ENCODE measurements at places on chromosomes 2 and 18.

GRCh38 chr2:25743132-25743830 is 69.9 kb upstream of the DTNB start:
- DNase-seq, result no peak

DNA sequence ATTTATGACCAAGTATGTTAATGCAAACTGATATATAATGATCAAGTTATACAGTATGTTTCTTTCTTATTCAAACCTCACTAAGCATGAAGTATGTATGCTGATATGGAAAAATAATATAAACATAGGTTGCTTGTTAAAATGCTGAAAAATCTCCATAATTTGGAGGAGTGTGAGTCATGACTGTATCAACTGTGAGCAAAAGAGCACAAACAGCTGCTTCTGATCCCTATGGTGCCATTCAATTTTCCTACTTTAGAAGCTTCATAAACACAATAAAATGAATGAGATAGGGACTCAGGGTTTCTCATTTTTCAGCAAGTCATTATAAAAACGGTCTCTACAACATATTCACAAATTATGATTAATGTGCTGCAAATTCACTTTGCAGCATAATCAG is 129.9 kb upstream of the TFPI start:
- DNase-seq, result no peak

DNA sequence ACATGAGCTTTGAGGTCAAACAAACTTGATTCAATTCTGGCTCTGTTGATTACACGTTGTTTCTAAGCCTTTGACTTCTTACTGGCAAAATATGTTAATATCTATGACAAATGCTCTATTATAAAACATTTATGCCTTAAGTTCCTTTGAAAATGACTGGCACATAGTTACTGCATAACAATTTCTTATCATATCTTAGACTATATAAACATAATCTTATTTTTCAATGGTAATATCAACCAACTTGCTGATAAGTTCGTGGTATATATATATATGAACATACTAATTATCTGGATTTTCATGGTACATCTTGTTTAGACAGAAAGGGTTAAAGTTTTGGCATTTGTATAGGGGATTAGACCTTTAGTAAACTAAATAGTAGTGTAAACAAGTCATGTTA is 645.6 kb upstream of the ZNF804A start:
- no peak for DNase-seq

DNA sequence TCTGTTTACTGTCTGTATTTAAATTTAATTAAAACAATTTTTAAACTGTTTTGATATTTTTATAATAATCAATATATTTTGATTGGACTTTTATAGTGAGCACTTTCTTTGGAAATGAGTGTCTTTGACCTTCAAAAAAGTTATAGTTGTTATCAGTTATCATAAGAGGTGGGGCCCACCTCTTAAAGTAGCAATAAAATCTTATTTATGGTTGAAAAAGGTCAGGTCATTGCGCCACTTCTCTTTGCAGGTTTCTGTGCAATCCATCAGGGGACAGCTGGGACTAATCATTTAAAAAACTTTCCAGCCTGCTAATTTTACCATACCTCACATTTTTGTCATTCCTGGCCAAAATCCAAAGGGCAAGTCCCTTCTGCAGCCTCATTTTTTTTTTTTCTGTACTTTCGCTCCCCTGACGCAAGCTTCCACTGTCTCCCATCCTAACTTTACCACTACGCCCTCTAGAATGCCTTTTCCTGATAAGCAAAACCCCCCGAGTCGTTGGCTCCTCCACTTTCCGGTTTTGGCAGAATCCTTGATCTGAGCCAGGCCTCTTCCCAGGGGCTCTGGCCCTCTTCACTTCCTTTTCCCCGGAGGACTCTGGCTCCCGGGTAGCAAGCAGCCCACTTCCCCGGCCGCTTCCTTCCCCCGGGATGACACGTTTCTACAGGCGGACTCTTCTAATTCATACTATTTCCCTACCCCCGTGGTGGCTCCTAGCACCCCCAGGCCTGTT is 1.1 kb upstream of the SEH1L start:
- peak; percentile 97 for DNase-seq

DNA sequence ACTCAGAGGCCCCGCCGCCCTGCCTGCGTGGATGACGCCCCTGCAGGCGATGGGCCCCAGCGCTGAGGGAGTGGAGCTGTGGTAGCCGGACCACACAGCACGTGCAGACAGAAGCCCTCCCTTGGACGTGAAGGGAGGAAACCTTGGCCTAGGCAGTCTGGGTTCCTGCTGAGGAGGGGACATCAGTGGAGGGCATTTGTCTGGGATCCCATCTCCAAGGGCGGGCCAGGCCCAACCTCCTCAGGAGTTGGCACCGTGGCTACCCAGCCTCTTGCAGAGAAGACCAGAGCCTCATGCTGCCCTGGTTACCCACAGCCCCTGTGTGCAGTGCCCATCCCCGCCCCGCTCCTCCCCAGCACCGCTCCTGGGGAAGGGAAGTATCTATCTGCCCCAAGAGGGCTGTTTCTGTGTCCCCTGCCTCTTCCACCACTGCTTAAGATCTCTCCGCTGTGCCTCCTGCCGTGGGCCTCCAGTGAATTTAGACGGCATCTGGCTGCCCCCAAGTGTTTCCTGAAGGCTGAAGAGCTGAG is 241.8 kb downstream of the KLHL29 start:
- no peak for DNase-seq

GRCh38 chr2:56132138-56132537 is 51.7 kb upstream of the CCDC85A start:
- DNase-seq, result peak; percentile 22

DNA sequence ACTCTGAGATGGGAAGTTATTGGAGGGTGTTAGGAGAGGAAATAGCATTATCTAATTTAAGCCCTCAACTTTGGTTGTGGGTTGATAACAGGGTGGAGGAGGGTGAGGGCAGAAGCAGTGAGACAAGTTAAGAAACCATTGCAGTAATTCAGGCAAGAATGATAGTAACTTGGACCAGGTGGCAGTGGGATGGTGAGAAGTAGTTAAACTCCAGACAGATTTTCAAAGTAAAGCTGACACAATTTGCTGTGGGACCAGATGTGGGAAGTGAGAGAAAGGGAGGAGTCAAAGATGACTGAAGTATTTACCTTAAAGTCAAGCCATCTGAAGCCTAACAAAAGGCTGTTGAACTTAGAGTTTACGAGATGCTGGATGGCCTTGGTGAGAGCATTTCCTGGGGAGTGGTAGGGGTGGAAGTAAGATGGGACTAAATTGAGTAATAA is 163.2 kb upstream of the KLF7 start:
- no peak for DNase-seq

DNA sequence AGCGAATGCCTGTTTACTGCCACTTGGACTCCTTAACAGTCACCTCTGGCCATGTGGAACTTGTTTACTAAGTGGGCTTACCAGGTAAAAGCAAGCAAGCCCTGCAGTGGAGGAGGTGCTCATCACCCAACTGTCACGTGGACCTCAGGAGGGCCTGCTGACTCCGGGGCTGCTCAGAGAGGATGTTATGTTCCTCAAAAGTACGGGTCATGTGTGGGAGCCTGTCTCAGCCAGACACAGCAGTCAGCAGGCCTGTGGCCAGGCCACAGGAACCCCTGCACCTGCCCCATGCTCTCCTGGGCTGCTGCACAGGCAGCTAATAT is 36.2 kb downstream of the AMER3 start:
- no peak for DNase-seq

GRCh38 chr2:8525582-8526402 is 156.1 kb upstream of the ID2 start:
- DNase-seq, result no peak

DNA sequence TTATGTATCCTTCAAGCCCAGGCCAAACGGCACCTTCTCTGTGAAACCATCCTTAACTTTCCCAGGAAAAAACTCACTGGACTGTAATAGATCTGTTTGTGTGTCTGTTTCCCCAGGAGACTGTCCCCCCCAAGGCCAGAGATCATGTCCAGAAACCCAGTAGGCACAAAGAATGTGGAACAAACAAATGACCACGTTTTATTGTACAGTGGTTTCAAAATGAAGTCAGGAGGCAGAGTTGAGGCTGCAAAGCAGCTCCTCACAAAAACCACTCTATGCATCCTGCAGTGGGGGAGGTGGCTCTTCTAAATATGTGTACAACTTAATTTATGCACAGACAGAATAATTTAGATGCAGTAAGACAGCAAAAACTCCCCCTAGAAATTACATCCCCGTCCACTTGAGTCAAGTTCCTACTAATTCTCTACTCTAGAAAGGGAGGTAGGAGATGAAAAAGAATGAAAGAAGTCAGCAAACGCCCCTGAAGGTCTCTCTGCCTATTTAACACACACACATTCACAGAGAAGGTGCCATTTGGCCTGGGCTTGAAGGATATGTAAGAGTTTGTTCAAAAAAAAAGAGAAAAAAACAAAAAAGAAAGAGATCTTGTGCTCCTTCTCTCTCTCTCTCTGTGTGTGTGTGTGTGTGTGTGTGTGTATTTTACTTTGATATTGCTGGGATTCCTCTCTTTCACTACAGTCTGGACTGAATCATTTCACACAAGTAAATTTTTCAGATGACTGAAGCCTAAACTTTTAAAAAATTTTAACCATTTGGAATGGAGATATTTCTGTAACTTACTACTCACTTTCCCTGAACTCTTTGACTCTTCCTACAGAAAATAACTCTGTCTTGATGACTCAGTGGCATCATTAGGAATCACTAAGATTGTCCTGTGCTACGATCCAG is 19.5 kb downstream of the BCL2 start:
- no peak for DNase-seq

- no peak for DNase-seq
Measured at GRCh38 chr2:119440501-119440870, 8.8 kb downstream of the TMEM37 start.

GRCh38 chr18:24613896-24614640 is 153.6 kb downstream of the HRH4 start:
- DNase-seq, result no peak

GRCh38 chr18:23143016-23143814 is 7.9 kb downstream of the CABLES1 start:
- no peak for DNase-seq

GRCh38 chr2:229170916-229171315 is 100.2 kb downstream of the PID1 start:
- DNase-seq, result no peak

DNA sequence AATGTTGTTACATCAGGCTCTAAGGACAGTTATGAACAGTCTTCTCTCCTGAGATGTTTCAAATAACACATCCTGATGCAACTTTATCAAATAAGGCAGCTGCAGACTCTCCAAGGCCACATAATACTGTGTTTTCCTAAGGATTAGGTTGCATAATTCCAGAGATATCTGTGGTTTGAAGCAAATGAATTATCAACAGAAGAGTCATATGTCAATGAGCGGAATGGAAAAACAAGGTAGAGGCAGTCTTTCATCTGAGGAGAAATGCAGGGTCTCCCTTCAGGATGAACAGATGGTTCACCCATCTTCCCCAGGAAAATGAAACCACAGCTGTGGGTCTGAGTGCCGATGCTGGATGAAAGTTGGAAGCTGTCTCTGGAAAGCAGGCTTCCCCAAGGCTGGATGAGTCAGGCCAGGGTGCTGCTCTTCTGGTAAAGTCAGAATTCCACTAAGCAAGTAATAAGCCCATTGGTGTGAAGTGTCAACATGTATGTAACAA is 22.2 kb downstream of the LYG1 start:
- DNase-seq, result peak; percentile 77

DNA sequence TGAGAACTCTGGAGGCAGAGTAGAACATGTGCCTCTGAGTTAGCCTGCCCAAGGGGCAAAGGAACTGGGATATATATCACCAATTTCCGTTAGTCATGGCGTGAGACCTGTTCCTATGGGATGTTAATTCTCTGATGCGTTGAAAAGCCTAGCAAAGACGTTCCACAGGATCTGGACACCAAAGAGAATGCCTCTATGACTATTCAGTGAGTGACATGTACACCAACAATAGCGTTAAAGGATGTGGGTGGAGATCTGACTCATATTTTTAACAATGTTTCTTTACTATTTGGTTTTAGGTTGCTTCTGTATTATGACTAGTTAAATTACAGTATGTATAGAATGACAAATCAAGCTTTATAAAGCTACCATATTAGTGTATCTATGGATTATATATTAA is 320.9 kb upstream of the MC4R start:
- DNase-seq, result no peak

DNA sequence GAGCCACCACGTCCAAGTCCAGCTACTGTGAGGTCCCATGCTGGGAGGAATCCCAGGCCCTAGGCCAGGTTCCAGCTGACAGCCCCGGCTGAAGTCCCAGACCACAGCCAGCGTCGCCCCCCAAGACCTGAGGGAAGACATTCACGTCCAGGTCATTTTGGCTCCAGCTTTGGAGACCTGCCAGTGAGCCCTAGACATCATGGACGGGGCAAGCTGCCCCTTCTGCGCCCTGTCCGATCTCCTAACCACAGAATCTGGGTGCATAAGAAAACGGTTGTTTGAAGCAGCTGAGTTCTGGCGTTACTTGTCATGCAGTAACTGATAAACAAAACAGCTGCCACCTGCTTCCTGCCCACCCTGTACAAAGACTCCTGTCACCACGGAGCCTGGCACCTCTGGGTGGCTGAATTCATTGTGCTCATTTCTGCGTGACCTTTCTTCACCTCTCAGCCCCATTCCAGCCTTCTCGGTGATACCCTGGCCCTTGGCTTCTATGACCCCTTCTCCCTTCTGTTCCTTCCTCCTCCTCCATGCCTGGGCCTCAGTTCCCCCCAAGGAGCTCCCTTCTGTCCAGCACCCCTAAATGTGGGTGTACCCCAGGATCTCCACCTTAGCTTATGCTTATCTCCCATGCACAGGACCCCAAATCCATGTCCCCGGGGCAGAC is 72.6 kb upstream of the SMAD7 start:
- no peak for DNase-seq

All from HS-27A (cell line).